Stimulated activated CD4-positive, alpha-beta T cell treated with anti-CD3 and anti-CD28 coated beads, Interleukin-15, amount 100 ng/mL, for 1 hour (primary cell): ENCODE measurements at places on chromosomes 4 and X.

DNA sequence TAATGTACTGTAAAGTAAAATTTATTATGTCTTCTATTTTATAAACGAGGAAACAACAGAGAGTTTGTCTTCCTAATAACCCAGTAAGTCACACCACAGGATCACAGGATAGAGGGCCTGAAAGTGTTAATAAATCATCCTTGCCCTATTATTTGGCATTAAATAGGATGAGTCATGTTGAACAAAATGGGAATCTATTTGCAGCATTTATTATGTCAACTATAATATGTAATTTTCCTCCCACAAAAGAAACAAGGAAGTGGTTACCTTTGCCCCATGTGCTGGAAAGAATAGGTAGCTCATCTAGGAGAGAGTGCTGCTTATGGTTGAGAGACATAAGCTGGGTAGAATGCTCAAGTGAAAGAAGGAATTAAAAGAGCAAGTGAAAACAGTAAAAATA is 237.6 kb upstream of the NDST3 start:
- DNase-seq: no peak

DNA sequence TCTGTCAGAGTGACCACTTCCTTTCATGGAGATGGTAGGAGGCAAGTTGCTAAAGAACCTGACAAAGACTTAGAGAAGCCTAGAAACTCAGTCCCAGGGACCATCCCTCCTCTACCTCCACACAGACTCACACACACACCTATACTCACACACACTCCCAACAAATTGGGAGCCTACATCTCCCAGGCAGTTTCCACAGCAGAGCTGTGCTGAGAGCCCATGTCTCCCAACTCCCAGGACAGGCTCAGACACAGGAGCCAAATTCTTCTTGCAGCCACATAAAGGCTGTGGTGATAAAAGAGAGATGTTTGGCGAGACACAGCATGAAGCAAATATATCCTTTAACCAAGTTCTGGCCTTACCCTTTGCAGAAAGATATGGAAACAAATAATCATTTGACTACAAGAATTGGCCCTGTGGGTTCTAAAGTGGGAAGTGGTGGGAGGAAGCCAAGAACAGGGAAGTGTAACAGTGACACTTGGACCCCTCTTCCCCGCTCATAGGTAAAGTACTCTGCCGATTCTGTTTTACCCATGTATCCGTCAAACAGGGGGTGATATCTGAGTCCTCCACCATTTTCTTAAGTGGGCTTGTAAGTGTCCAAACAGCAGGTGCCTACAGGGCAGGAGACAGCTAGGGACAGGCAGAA is 11.0 kb upstream of the IDS start:
- no peak for DNase-seq

GRCh38 chr4:137583671-137584070 is 51.4 kb upstream of the PCDH18 start:
- DNase-seq: no peak

- DNase-seq: no peak
Measured at GRCh38 chr4:138174981-138175794, 67.0 kb downstream of the SLC7A11 start.

DNA sequence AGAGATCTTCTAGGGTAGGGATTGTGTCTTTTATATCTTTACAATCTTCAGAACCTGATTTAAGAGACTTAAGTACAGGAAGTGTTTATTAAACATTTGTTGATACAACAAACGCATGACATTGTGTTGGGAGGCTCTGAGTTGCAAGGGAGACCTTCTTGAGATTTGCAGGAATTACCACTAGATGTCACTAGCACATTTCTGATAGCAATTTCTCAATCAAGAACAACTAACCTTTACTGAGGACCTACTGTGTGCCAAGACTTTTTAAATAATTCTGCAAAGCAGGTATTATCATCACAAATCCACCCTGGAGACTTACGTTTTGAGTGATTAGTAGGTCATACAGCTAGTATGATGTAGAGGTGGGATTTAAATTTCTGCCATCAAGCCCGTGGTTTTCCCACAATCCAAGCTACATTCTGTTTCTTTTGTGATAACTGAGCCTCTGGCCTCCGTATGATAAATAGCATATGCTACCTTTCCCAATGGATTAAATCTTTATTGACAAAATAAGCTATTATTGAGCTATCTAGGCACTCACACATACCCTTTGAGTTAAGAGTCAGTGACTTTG is 986.0 kb downstream of the CCSER1 start:
- no peak for DNase-seq

DNA sequence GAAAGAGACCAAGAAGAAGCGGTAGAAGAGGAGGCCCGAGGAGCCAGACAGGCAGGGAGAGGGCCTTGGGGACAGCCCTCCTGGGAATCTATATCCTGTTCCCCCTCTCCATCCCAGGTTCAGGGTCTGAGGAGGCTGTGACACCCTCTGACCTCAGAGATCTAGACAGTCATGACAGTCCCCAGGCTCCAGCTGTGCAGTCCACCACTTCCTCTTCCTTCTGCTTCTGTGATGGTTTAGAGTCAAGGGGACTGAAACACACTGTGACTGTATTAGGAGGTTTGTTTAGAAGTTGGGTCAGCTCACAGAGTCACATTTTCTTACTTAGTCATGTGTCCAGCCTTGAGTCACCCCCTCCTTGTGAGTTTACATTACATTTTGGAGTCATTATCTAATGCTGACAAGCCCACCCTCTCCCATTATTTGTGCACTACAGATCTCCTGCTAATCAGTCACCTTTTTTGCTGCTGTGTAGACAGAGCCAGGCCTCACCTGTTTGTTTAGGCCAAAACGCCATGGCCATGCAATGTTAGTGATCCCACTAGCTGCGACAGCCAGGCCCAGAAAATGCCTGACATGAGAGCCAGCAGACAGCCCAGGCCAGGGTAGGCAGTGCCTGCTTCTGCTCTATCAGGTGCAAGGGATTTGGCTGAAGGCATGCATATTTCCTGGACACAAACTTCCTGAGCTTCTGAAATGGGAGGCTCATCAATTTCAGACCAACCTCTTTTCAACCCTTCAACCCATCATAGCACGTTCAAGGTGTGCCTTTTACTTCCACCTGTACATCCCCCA is 26.0 kb downstream of the MANBA start:
- DNase-seq: no peak

- no peak for DNase-seq
Measured at GRCh38 chrX:13690836-13691235, 1.9 kb downstream of the RAB9A start.

DNA sequence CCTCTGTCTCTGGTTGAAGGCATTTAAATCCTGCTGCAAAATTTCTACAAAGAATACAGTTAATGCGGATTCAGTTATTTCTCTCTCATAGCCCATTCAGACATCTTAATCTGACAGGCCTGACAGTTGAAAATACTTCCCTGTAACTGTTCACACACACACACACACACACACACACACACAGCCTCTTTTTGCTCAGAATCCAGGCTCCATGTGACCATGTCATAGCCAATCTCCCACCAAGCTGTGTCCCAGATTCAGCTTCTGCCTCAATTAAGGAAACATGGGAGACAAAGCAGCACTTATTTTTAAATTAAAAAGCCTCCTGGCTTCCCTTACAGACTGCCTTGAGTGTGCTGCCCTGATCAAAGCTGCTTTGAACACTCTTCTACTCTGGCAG is 49.3 kb upstream of the EFHC2 start:
- DNase-seq: no peak

- DNase-seq: no peak
Measured at GRCh38 chrX:120562569-120562926, 1.8 kb upstream of the CUL4B start.

- no peak for DNase-seq
Measured at GRCh38 chrX:42680666-42681065, 97.3 kb downstream of the PPP1R2C start.

- DNase-seq: no peak
Measured at GRCh38 chr4:40423735-40424134, 88.6 kb downstream of the CHRNA9 start.

DNA sequence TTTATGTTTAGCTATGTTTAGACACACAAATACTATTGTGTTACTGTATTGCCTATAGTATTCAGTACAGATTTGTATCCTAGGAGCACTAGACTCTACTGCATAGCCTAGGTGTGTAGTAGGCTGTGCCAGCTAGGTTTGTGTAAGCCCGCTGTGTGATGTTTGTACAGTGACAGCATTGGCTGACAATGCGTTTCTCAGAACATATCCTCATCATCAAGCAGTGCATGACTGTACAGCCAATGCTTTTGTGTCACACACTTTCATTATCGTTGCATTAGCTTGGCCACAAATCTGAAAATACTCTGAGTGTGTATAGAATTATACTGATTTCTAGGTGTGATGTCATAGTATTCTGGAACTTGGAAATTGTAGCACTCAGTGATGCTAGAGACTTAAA is 63.4 kb downstream of the CLDN34 start:
- DNase-seq: no peak

GRCh38 chr4:98945297-98945850 is 16.4 kb upstream of the EIF4E start:
- no peak for DNase-seq

DNA sequence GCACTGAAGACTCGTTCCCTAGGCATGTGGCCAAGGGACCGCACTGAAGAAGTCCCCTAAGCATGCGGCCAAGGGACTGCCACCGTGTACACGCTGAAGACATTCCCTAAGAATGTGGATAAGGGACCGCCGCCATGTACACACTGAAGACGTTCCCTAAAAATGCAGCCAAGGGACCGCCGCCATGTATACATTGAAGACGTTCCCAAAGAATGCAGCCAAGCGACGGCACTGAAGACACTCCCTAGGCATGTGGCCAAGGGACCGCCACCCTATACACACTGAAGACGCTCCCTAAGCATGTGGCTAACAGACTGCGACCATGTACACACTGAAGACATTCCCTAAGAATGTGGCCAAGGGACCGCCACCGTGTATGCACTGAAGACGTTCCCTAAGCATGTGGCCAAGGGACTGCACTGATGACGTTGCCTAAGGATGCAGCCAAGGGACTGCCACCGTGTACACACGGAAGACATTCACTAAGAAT is 31.5 kb downstream of the DHRSX start:
- no peak for DNase-seq
